ENCODE measurements at places on chromosomes 11 and 22.

GRCh38 chr22:20244691-20245576 is 23.2 kb downstream of the RTN4R start:
- DNase-seq = no peak

DNA sequence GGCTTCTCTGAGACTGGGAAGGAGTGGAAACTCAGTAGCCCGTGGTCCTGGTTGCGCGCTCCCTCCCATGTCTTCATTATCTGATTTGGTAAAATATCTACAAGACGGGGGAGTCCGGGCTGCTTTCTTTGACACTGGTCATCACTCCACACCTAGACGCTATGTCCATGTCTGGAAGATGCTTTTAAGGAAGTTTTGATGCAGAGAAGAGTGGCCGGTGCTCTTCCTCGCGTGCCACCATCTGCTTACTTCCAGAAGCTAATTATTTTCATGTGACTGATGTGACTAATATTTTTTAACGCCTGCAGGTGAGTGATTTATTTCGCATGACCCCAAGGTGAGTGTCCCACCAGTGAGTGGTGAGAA is 339 bp upstream of the TRIM21 start:
- no peak for DNase-seq

DNA sequence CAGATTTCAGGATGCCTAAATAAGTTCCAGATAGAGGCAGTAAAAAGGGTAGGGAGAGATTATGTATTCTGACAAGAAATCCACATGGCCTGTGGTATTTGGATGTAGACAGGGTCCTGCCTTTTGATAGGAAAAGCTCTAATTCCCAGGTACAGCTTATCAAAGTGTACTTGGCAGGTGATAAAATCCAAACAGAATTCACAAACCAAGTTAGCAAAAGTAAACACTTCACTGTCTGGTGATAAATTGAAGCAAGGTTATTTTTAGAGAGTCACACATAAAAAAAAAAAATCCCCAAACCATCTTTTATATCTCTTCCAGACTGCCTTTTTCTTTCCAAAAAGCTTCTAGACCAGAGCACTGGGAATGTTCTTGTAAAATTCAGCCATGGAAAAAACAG is 5.7 kb downstream of the CBLIF start:
- DNase-seq = no peak

- no peak for DNase-seq
Measured at GRCh38 chr22:45910928-45911467, 66.0 kb downstream of the WNT7B start.

GRCh38 chr11:3194016-3194816 is 24.4 kb downstream of the MRGPRG start:
- DNase-seq = no peak

DNA sequence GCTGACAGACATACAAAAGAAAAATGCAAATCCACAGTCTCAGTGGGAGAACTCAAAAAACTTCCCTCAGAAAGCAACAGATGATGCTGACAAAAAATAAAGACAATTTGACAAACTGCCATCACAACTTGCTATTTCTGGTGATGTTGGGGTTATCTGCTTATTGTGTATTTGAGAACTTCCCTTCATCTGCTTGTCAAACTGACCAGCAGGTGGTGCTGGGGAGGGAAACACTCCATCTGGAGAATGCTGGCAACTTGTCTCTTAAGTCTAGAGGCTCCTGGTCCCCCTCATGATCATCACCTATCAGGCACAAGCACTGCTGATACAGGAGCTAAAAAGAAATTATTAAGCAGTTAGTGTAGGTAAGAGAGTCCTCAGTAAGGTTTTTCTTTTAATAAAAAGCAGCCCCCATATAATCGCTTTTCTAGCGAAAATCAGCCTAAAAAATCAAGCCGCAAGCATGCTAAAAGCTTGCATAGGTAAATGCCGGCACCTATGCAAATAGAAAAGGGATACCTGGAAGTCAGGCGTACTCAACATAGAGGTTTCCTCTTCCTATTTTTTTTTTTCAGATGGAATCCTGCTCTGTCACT is 9.8 kb upstream of the FAM111B start:
- no peak for DNase-seq

DNA sequence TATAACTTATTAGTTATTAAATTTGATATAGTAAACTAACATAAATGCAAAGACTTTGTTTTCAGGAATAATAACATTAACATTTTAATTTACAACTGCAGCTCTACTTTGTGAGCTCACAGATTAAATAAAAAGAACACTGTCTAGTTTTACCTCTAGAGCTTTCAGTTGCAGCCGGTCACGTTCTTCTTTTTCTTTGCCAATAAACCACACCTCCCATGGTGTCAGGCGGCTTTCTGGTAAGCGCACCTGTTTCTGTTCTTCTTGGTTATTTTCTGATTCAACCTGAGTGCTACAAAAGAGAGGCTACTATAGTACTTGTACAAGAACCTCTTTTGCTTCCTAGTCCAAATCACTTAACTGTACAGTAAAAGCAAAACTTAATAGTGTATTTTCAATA is 5.8 kb downstream of the CCDC34 start:
- no peak for DNase-seq

DNA sequence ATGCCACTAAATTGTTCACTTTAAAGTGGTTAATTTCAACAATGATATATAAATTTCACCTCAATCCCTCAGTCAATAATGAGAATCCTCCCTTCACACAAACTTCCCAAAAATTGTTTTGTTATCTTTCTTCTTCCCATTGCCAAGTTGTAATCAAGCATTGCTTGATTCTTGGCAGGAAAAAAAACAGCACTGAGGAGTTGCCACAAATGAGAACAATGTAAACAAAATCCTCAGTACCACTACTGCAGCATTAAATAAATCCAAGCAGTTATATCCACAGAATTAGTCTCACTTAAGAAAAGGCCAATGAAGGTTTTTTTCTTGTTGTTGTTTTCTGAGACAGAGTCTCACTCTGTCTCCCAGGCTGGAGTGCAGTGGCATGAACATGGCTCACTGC is 38.2 kb downstream of the FAM168A start:
- DNase-seq = no peak

All from fibroblast of skin of left biceps (primary cell).